ENCODE measurements at places on chromosomes 3 and 15.
A peak's percentile ranks its signal among the peaks of the same experiment; 100 is the strongest.

GRCh38 chr15:43493703-43494472 is 932 bp upstream of the TP53BP1 start:
- DNase-seq = no peak

GRCh38 chr3:94234177-94234788 is 171.4 kb downstream of the NSUN3 start:
- no peak for DNase-seq

GRCh38 chr3:109851854-109852253 is 514.5 kb upstream of the DPPA4 start:
- no peak for DNase-seq

DNA sequence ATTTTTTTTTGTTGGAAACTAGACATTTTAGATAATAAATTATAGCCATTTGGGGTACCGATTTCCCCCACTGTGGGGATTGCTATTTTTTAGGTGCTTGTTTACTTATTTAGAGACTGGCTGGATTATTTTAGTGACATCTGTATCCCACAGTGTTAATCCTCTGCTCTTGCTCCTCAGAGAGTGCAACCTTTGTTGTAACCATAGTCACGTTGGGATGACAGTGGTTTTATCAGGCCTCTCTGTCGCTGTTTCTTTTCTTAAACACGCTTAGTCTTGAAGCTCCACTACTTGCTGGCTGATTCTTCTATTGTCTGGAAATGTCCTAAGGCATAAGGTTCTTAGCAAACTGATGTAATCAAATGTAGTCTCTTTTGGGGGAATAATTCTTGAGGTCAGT is 451.6 kb upstream of the SEMA6D start:
- DNase-seq = no peak

- DNase-seq = no peak
Observed at GRCh38 chr3:171456765-171457606, 3.2 kb downstream of the TNIK start.

GRCh38 chr3:128698211-128699047 is 27.6 kb upstream of the RAB7A start:
- DNase-seq = no peak

DNA sequence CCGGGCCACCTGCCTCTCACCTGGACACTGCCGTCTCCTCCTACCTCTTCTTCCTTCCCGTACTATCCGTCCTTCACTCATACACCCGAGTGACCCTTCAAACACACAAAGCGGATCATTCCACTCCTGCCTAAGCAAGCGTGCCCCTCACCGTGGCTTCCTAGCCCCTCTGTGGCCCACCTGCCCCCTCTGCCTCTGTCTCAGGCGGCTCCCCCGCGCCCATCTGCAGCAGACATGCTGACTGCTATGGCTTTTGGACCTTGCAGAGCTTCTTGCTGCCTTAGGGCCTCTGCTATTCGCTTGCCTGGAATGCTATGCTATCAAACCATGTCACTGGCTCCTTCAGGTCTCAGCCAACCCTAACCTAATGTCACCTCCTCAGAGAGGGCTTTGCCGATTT is 38.1 kb downstream of the SLC28A1 start:
- DNase-seq = no peak

DNA sequence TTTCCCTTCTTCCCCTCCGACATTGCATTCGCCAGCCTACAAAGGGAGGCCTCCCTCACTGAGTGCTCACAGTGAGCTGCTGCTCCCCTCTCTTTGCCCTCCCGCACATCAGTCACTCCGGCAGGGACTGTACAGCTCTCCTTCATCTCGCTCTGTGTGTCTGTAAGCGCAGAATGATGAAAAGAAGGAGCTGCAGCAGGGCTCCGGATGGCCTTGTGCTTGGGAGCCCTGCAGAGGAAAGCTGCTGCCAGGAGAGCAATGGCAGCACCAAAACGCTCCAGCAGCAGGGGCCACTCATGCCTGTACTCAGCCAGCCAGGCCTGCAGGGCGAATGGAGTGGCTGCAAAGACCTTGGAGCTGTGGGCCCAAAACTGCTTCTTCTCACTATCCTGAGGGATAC is 107.0 kb upstream of the NSMCE3 start:
- DNase-seq = no peak

- no peak for DNase-seq
Observed at GRCh38 chr3:43855674-43856299, 165.0 kb downstream of the ABHD5 start.

- DNase-seq = no peak
Observed at GRCh38 chr15:72237853-72238224, 6.8 kb upstream of the PKM start.

GRCh38 chr15:93298901-93299300 is 209.9 kb upstream of the RGMA start:
- DNase-seq = no peak

- DNase-seq = no peak
Observed at GRCh38 chr3:39592311-39593050, 125.0 kb downstream of the MOBP start.

DNA sequence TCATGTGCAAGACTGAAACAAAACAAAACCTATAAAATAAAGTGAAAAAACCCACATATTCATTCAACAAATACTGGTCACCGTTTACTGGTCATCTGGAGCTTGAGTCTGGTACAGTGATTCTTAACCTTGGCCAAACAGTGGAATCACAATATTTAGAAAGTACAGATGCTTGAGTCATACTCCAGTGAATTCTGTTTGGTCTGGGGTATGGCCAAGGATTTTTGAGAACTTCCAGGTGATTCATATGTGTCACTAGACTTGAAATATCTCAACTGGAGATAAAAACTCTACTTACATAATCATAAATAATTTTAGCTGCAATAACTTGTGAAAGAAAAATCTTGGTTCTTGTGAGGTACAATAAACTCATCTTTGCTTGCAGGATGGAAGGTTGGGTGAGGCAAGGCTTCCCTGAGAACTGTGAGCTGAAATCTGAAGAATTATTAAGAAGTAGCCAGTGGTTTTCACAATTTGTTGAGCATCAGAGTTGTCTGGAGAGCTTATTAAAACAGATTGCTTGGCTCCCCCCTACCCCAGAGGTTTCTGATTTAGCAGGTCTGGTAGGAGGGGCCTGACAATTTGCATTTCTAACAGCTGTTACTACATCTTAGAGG is 9.6 kb downstream of the NEK11 start:
- DNase-seq = no peak

- no peak for DNase-seq
Observed at GRCh38 chr3:2540115-2540514, 441.4 kb downstream of the CNTN4 start.

DNA sequence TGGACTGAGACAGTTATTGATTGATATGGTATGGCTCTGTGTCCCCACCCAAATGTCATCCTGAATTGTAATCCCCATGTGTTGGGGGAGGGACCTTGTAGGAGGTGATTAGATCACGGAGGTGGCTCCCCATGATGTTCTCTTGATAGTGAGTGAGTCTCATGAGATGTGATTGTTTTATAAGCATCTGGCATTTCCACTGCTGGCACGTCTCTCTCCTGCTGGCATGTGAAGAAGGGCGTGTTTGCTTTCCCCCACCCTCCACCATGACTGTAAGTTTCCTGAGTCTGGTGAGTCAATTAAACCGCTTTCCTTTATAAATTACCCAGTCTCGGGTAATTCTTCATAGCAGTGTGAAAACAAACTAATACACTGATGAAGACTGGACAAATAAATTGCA is 105.6 kb upstream of the MELTF start:
- DNase-seq = no peak

- no peak for DNase-seq
Observed at GRCh38 chr15:32120577-32121383, 90.5 kb downstream of the CHRNA7 start.

- no peak for DNase-seq
Observed at GRCh38 chr3:54917862-54918261, 10.0 kb downstream of the LRTM1 start.

GRCh38 chr15:98597666-98598065 is 50.7 kb upstream of the IGF1R start:
- no peak for DNase-seq

- no peak for DNase-seq
Observed at GRCh38 chr3:70360979-70361760, 48.7 kb upstream of the MDFIC2 start.

DNA sequence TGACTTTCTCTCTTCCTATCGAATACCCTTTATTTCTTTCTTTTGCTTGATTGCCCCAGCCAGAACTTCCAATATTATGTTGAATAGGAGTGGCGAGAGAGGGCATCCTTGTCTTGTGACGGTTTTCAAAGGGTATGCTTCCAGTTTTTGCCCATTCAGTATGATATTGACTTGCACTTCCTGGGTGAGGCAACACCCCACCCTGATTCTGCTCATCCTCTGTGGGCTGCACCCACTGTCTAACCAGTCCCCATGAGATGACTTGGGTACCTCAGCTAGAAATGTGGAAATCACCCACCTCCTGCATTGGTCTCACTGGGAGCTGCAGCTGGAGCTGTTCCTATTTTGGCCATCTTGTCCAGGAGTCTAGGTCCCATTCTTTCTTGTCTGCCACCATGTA is 44.8 kb upstream of the KCNH8 start:
- no peak for DNase-seq

DNA sequence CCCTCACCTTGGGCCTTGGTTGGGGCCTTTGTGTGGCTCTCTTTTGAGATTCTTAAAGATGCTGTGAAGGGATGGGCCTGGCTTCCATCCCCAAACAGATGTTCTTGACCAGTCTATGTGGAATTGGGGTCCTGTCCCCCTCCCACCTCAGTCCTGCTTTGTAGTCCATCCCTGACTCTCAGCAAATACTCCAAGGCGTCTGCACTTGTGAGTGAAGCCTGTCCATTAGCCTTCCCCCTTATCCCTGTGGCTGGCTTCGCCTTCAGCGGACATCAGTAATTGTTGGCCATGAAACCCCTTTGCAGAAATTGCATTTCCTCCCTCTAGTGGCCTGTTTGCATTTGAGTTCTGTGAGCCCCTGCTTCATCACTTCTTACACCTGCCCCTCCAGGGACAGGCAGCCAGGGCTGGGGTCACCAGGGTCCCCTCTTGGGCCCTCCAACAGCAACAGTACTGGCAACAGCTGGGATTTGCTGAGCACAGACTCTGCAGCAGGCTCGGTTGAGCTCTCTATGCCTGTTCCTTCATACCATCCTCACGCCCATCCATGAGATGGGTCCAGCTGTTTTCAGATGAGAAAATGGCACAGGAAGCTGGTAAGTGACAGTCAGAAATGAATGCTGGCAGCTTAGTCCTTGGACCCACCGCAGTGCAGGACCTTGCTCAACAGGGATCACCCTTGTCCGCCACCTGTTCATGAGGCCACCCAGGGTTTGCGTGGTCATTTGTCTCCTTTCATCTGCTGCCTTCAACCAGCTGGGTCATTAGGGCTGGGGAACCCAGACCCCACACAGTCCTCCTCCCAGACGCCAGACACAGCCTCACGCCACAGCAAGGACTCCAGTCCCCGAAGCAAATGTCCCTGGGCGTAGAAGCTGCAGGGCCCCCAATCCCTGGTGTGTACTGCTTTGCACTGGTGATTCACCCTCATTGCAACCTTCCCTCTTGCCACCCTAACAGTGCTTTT is 8.9 kb upstream of the LRRK1 start:
- DNase-seq = no peak

DNA sequence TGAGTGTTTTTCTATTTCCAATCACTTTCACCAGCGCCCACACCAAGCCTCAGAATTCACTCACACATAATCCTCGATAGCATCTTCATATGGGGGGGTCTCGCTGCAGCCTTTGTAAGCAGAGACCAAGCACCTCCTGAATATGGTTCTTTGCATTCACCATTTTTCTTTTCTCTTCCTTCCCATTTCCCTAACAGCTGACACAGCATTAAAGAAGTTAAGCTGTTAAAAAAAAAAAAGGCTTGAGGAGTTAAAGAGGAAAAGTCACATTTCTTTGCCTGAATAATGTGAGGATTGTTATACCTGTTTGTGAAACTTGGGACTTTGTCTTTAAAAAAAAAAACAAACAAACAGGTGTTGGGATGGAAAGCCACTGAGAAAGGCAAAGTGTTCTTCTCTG is 41.6 kb downstream of the RFTN1 start:
- DNase-seq = no peak

GRCh38 chr15:74422652-74423430 is 10.9 kb downstream of the SEMA7A start:
- DNase-seq = no peak

- no peak for DNase-seq
Observed at GRCh38 chr3:59783468-59783988, 733.7 kb upstream of the CFAP20DC start.

DNA sequence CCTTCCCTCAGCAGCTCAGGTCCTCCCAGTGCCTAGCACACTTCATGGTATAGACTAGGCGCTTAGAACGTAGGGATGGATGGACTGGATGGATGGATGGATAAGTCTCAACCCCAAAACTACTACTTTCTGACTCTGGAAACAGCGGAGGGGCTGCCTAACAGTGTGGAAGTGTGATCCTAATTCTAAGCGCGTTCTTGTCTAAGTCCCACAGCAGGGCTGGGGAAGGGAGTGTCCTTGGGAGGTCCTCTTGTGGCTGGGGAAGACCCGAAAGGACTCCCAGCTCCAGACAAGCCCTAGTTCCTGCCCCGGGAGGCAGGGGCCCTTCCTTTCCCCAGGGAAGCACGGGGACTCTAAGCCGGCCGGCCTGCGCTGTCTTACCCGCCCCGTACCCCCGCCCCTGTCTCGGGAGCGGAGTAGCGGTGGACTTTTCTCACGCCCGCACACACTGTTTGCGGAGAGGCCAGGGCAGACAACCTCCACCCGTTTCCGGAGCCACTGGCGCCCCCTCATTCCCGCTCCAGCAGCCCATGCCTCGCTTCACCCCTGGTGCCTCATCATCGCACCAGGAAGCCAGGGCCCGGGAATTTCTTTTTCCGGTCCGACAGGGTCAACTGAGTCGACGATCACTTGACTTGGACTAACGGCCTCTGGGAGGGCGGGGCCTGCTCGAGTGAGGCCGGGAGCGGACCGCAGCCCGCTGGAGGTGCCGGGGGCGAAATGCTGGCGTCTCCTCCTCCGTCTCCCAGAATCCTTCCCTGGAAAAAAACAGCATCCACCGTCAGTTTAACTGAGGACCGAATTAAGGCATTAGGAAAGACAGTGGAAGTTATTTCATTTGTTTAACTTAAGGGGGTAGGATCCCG is 133.3 kb downstream of the TBC1D2B start:
- DNase-seq = peak; percentile 74

- DNase-seq = no peak
Observed at GRCh38 chr15:31374986-31375385, 48.4 kb downstream of the KLF13 start.

GRCh38 chr3:23739536-23739935 is 66.2 kb upstream of the UBE2E1 start:
- no peak for DNase-seq

GRCh38 chr15:61853195-61853594 is 207.1 kb downstream of the VPS13C start:
- no peak for DNase-seq

DNA sequence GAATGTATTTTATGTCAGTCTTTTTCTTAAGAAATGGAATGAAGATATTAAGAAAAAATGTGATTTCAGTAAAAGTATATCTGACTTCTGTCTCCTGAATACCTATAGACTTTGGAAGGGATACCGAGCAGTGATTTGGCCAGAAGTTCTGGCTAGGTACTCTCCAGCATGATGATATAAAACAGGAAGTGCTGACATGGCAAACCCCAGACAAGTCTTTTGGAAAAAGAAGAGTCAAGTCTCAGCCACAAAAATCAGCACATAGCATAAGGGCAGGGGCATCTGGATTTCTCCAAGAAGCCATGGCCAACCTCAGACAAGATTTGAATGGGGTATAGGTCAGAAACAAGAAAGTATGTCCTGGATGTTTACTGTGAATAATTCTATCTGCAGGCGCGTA is 643.3 kb upstream of the ARRDC4 start:
- DNase-seq = no peak

- DNase-seq = no peak
Observed at GRCh38 chr3:188037965-188038581, 115.9 kb upstream of the LPP start.

GRCh38 chr3:133158686-133159085 is 120.5 kb downstream of the TMEM108 start:
- no peak for DNase-seq

- DNase-seq = no peak
Observed at GRCh38 chr3:188950832-188951489, 220.8 kb upstream of the TPRG1 start.

Measured in left renal cortex interstitium (tissue), 4 donors.